ENCODE measurements at places on chromosomes 2 and 18. TPM values are rescaled to one million over a fixed set of nuclear protein-coding genes. Genes with fewer than 3 reads are reported as not detected.

- no peak for DNase-seq
- H3K4me1 ChIP-seq = peaks cover 6% of the 10 kb centered on the region
- H3K27ac ChIP-seq = no peak overlapping the region
- H3K27me3 ChIP-seq = no peaks in the 10 kb centered on the region
Observed at GRCh38 chr2:8461341-8461740, 220.5 kb upstream of the ID2 start.

- H3K36me3 ChIP-seq = no peaks in the 10 kb centered on the region
- H3K27me3 ChIP-seq = no peaks in the 10 kb centered on the region
- DNase-seq = no peak
- no peaks in the 10 kb centered on the region for H3K4me1 ChIP-seq
- no peak overlapping the region for H3K27ac ChIP-seq
Observed at GRCh38 chr2:237158194-237158593, 72.5 kb downstream of the COPS8 start.

- H3K36me3 ChIP-seq = no peaks in the 10 kb centered on the region
- no peak overlapping the region for H3K4me3 ChIP-seq
- H3K27ac ChIP-seq = no peak overlapping the region
Observed at GRCh38 chr18:48193521-48194492, 215.4 kb downstream of the ZBTB7C start.

DNA sequence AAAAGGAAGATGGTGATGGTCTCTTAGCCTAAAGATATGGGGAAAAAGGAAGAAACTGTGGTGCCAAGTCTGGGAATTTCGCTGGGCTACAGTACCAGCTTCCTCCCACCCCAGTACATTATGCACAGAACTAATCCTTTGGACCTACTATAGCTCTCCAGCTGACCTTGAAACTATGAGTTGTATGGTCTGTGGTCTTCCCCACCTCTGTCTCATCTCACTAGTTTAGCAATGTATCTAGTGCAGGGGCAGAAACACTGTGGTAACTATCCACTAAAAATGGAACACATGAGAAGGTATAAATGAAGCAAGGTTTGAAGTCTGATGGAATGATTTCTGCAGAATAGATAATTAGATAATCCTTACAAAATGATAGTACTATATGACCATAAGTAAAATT is 190.4 kb upstream of the CCDC150 start:
- H3K27ac ChIP-seq = no peak overlapping the region
- no peaks in the 10 kb centered on the region for H3K4me1 ChIP-seq
- H3K27me3 ChIP-seq = no peaks in the 10 kb centered on the region
- no peak for DNase-seq
- no peak overlapping the region for H3K4me3 ChIP-seq

The GPR155 gene
- 1.8 TPM for total RNA-seq

The TM4SF20 gene
- 489 TPM for total RNA-seq

The DPYSL5 gene
- 0.13 TPM for total RNA-seq

The RAB17 gene
- total RNA-seq = 217 TPM

The IFIH1 gene
- 25.8 TPM for total RNA-seq
